Endothelial cell of umbilical vein (primary cell): ENCODE measurements at places on chromosomes 3 and 15. TPM values are rescaled to one million over a fixed set of nuclear protein-coding genes. Genes with fewer than 3 reads are reported as not detected.

TP63 gene
- not detected in 2 replicates for polyA plus RNA-seq

TIMP4 gene
- polyA plus RNA-seq = 0.07 TPM in 1 of 2 replicates, not detected in the other

SLC28A1 gene
- polyA plus RNA-seq = not detected in 2 replicates

P3H2 gene
- polyA plus RNA-seq = 5.8 and 6.8 TPM in 2 replicates

GPR62 gene
- polyA plus RNA-seq = 0.04 TPM in 1 of 2 replicates, not detected in the other

GRCh38 chr15:50884540-50884939, 23.9 kb upstream of the AP4E1 start:
- no peak for DNase-seq
- H3K27ac ChIP-seq = peak overlapping the region; percentile 68
- no peaks in the 10 kb centered on the region for H3K36me3 ChIP-seq
- no peak overlapping the region for H3K4me3 ChIP-seq
- no peaks in the 10 kb centered on the region for H3K27me3 ChIP-seq

- H3K36me3 ChIP-seq = no peaks in the 10 kb centered on the region
- no peaks in the 10 kb centered on the region for H3K4me1 ChIP-seq
- H3K27me3 ChIP-seq = no peaks in the 10 kb centered on the region
- H3K4me3 ChIP-seq = no peak overlapping the region
These were observed 15.7 kb downstream of the KCNAB1 start for GRCh38 chr3:156135921-156136638.

- H3K27me3 ChIP-seq = no peaks in the 10 kb centered on the region
- H3K27ac ChIP-seq = no peak overlapping the region
- DNase-seq = no peak
- no peak overlapping the region for H3K4me3 ChIP-seq
- H3K4me1 ChIP-seq = no peaks in the 10 kb centered on the region
- peaks cover 49% of the 10 kb centered on the region for H3K36me3 ChIP-seq
These were observed 19.1 kb downstream of the SPTBN5 start for GRCh38 chr15:41874736-41875135.

GRCh38 chr15:39403640-39404117, 177.2 kb upstream of the THBS1 start:
- no peak overlapping the region for H3K4me3 ChIP-seq
- H3K27ac ChIP-seq = peak overlapping the region; percentile 47
- peaks cover 21% of the 10 kb centered on the region for H3K4me1 ChIP-seq
- H3K27me3 ChIP-seq = no peaks in the 10 kb centered on the region

DNA sequence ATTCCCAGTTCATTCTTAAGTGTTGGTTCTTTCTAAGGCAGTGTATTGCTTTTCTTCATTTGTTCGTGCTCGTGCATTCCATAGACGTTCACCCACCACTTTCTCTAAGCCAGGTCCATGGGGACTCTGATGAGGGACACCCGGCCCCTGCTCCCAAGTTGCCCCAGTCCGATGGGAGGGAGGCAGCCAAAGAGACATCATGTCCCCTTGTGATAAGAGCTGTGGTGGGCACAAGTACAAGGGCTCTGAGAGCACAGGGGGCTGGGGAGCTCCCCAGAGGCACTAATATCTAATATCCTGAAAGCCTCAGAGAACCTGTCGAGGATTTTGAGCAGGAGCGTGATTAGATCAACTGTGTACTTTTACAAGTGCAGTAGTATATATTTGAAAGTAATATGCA, 6.3 kb downstream of the SPSB4 start:
- no peaks in the 10 kb centered on the region for H3K36me3 ChIP-seq
- no peak overlapping the region for H3K27ac ChIP-seq
- H3K27me3 ChIP-seq = peaks cover 15% of the 10 kb centered on the region

DNA sequence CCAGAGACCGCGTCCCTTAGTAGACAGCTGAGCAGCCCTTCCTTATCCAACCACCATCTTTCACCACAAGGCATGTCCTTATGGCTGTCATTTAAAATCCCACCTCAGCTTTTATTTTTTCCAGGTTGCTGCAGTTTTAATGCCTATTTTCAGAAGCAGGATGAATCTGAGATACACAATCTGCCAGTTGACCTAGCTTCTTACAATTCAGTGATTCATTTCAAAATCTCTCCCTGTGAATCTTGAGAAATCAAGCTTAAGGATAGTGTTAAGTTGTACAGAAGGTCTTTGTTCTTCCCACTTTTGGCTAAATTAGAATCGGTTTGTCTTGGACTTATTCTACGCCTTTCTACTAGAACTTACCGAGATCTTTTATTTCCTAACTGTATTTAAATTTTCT, 522.3 kb upstream of the CFAP20DC start:
- no peak overlapping the region for H3K4me3 ChIP-seq
- H3K27ac ChIP-seq = no peak overlapping the region
- no peaks in the 10 kb centered on the region for H3K36me3 ChIP-seq
- H3K27me3 ChIP-seq = no peaks in the 10 kb centered on the region
- no peak for DNase-seq

DNA sequence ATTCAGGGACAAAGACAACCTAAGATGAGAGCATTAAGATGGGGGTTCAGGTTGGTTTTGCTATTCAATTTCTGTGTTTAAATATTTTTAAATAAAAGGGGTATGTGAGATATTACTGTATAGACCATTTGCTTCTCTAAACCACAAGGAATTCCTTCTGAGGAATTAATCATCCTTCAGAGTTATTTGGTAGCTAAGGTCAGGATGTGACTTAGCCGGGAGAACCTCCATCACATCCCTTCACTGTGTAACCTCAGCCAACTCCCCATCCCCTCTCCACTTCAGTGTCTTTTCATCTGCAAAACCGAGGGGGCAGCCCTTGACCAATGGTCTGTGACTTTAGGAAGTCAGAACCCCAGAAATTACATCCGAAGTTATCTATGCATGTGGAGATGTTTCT, 48.7 kb upstream of the SKOR1 start:
- H3K36me3 ChIP-seq = no peaks in the 10 kb centered on the region
- DNase-seq = no peak
- H3K4me3 ChIP-seq = no peak overlapping the region
- H3K4me1 ChIP-seq = no peaks in the 10 kb centered on the region
- H3K27me3 ChIP-seq = no peaks in the 10 kb centered on the region

- H3K27me3 ChIP-seq = no peaks in the 10 kb centered on the region
- peak overlapping the region; percentile 92 for H3K4me3 ChIP-seq
- peaks cover 36% of the 10 kb centered on the region for H3K4me1 ChIP-seq
- H3K36me3 ChIP-seq = peaks cover 5% of the 10 kb centered on the region
These were observed 551 bp downstream of the PML start for GRCh38 chr15:73994912-73995622.
